ENCODE measurements at places on chromosomes 5 and 9.

DNA sequence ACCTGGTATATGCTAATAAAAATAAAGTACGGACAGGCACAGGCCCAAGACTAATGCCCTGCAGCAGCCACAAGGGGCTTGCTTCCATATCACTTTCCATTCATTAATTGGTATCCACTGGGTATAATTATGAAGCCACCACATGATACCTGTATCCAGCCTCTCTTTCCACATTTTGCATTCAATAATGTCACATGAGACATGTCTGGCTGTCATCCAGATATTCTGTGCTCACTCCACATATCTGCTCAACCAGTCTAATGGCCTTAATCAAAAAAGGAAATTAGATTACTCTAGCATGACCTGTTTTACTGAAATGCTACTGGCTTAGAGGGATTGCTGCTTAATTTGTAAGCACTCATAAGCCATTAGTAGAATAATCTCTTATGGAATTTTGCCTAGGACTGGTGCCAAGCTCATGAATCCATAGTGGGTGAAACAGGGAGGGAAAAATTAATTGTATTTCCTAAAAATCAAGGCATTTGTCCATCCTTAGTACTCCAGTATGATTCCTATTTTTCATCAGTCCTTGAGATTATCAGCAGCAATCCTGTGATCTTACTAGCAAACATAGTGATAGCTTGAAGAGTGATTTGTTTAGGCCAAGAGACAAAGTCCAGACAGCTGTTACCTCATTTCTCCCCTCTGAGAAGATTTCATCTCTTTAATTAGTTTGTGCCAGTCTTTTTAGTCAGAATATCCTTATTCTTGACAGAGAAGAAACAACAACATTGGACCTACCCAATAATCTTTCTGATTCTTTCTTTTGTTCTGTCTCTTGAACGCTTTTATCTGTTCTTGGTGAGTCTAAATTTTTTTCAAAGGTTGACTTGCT lies 119.2 kb upstream of the ABCA1 start:
- DNase-seq, result no peak

GRCh38 chr5:170161069-170161468 lies 55.4 kb downstream of the FOXI1 start:
- DNase-seq, result no peak

- DNase-seq, result no peak
Measured at GRCh38 chr9:15357050-15357653, 50.1 kb upstream of the TTC39B start.

DNA sequence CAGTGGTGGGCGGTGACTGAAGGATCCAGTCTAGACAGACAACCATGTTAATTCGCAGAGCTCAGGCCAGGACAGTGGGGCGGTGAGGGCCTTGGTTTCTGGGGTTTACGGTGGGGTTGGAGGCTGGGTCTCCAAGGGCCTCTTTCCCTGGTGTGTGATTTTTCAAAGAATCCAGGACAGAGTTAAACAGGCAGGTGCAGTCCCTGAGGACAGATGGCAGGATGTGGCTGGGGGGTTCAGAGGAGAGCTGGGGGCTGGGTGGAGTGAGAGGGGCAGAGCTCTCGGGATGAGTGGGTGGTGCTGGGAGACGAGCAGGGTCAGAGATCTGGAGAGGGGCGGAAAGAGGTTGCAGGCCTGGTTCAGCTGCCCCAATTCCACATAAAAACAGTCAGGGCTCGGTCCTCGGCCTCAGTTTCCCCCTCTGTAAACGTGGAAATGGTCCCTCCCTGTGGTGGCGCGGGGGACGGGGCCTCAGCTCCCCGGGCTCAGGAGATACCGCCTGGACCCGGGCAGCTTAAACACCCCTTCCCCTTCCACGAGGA lies 145.9 kb downstream of the GAPVD1 start:
- DNase-seq, result no peak

DNA sequence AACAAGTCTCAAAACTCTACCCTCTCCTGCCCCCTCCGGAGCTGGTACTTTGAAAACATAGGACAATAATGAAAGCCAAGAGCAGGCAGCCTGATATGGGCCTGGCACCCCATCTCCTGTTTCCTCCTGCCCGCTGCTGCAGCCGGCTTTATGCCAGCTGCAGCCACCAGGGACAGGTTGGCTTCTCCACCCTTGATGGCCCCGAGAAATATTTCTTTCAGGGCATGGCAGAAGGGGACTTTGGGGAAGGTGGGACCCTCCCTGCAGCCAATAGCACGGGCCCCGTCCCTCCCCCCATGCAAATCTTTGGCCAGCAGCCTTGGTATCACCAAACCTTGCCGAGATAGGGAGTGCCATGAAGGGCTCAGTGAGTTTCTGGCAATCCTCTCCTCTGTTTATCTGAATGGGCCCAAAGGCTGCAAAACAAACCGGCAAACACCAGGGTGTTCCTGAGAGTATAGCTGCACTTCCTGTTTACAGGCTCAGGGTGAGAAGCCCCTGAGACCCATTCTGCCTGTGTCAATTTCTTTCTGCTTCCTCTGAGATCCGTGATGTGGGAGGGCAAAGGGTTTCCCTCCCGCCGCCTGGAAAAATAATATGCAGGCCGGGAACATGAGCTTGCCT lies 73.4 kb upstream of the BOD1 start:
- no peak for DNase-seq

DNA sequence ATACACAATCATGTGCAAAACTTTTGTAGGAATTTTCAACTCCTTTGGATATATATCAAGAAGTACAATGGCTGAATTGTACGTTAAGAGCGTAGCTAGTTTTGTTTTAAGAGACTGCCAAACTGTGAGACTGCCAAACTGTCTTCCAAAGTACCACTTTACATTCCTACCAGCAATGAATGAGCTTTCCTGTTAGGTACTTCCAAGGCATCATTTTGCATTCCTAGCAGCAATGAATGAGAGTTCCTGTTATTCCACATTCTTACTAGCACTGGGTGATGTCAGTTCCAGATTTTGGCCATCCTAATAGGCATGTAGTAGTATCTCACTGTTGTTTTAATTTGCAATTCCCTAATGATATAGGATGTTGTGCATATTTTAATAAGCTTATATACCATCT lies 219.3 kb downstream of the KCNN2 start:
- DNase-seq, result no peak

DNA sequence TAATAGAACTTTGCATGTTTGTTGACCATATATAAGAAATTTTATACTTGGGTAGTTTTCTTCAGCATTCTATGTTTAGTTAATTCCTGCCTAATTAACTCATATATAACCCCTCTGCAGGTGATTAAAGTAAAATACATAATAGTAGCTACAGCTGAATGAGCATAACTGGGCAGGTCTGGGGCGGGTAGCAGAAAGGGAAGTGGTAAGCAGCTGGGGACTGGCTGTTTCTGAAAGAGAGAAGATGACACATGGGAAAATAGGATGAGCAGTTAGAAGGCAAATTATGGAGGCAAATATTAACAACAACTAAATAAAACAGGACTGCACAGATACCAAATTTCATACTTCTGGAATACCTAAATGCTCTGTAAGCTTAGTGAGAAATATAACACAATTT lies 128.1 kb downstream of the CPLANE1 start:
- no peak for DNase-seq

- DNase-seq, result no peak
Measured at GRCh38 chr9:79592726-79593493, 21.1 kb downstream of the TLE4 start.

DNA sequence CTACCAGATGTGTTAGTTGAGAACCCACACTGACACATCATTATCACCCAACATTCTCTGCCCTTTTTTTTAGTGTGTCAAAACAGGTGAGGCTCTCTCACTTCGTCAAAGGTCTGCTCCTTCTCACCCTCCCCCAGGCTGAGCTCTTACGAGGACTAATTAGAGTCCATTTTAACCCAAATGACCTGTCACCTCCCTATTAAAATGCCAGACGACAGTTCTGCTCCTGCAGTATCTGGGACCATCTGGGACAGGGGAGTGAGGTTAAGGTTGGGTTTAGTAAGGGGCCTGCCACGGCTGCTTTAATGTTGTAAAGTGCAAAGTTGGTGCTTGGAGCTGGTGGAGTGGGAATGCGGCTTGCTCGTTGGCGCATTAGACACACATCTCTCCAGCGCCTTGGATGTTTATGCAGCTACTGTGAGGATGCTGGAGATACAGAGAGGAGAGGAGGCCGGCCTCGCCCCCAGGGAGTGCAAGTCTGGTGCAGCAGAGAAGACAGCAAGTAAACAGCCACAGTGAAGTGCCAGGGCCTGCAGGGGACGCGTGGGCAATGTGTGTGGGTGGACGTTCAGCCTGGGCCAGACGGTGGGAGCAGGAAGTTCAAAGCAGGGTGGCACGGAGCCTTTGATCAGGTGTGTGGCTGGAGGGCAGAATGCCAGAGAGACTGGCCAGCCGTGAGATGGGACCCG lies 96.2 kb downstream of the C9orf50 start:
- no peak for DNase-seq

DNA sequence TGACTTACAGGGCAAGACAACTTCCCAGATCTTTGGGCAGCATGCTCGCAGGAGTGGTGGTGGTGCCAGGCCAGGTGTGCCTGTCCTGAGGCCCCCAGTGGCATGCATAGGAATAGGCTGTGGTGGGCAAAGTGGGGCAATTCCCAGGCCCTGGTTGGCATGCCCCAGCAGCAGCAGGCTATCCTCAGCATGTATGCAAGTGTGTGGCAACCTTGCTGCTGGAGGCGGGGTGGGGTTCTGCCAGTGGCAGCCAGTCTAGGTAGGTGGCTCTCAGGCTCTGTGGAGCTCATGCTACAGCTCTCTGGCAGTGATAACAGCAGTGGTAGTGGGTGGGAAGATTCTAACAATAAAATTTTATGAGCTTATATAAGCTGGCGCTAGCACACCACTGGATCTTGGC lies 27.7 kb upstream of the C6 start:
- no peak for DNase-seq

DNA sequence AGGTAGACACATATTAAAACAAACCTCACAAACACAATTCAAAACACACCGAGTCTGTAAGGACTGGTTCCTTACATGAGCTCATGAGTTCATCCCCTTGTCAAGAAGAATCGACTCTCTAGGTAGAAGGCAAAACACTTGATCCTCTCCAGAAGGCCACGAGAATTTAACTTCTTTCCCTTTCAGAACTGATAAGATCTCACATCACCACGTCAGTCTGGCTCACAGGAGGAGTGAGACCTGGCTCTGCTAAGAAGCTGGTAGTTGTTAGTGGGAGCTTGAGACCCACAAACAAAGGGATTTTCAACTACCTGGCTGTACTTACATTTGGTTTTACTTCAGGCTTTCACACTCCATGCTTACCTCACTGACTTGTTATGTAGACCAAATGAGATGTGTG lies 459.2 kb downstream of the ARHGEF28 start:
- no peak for DNase-seq
